ENCODE measurements at places on chromosomes 2 and 18.

- no peak for DNase-seq
These were observed 39.0 kb upstream of the MAL start for GRCh38 chr2:94986392-94986963.

DNA sequence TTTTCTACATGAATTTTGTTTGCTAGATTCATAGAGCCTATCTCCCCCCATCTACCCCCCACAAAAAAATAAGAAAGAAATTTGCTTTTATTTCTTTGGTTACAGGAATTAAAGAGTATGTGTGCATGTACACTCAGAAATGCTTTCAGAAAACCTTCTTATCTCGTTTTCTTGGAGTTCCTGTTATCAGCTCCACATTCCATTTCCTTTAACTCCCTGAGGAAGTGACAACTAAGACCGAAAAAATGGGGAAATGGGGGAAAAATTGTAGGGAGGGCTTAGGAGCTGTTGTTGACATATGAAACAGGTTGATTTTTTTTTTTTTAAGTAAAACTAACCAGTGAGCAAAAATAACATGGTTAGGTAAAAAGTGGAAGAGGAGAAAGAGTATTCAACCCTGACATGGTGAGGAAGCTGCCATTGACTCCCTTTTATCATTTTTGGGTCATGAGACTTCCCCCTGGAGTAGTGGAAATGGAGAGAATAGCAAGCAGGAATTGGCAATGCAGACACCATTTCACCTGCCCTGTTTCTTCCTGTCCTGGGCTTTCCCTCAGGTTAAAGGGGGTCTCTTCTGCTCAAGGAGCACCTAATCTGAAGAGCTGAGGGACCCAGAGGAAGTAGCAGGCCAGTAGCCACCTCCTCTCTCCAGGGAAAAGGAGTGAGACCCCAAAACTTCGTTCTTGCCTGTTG lies 93.5 kb downstream of the OSBPL6 start:
- no peak for DNase-seq

DNA sequence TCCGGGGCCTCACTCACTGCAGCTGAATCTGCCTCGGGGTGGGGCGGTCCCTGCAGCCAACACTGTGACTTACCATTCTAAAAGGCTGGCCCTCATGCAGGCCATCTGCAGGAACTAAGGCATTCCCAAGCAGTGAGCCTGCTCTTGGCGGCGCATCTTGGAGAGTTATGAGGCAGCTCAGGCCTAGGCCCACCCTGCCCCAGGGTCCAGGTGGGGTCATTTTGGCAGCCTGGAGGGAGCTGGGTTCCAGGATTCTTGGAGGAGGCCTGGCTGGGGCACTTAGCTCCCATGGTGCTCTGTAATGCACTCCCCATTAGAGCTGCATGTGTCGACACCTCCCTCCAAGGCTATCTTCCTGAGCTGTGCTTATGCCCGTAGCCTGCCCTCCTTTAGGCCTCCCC lies 14.8 kb upstream of the BIN1 start:
- no peak for DNase-seq

DNA sequence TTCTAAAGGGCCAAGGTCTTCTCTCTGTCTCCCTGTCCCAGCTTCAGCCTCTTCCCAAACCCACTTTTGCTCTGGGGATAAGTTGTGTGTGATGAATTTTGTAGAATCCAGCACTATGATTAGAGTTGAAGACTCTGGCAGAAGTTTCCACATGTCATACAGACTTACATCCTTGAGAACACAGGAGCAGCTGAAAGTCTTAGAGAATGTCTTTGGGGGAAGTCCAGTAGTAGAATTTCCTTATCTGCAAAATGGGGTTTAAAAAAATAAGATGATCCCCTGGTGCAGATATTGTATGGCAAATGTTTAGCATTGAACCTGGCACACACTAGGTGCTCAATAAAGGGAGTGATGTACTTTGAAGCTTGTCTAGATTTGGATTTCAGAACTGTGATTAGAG lies 65.2 kb downstream of the TMEM247 start:
- DNase-seq = no peak

DNA sequence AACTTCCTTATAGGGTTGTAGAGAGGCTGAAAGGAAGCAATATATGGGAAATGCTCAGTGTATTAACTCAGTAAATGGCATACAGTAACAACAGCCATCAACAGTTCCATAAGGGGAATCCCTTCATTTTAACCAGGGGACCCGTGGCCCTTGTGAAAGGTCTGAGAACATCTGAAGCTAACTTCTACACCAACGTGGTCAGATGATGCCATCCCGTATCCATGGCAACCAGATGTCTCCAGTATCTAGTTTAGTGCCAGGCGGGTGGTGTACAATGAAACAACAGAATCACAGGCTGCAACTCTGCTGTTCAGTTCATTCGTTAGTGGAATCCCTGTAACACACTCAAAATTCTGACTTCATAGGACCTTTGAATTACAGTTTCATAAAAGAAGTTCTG lies 162.3 kb downstream of the TGIF1 start:
- DNase-seq = no peak

- no peak for DNase-seq
These were observed 409.9 kb downstream of the MTX2 start for GRCh38 chr2:176679061-176679669.

DNA sequence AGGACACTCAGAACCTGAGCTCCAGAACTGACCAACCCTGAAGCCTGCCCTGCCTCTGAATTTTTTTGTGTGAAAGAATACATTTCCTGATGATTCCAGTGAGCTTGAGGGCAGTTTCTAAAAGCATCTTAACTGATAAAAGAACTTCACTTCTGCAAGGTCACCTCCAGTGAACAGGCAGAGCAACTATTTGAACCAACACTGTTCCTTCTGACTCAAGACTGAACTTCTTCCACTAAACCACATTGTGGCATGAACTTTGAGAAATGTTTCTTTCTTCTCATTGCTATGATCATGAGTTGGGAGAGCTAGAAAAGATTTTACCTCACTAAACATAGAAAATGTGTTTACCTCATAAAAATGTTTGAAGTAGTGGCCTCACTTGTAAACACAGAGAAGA lies 83.8 kb upstream of the SERTAD2 start:
- no peak for DNase-seq

- no peak for DNase-seq
These were observed 381.6 kb upstream of the ID2 start for GRCh38 chr2:8300216-8300615.

GRCh38 chr2:220946552-220946951 lies 625.6 kb downstream of the EPHA4 start:
- DNase-seq = no peak

GRCh38 chr18:52341103-52341432 lies 1.1 kb downstream of the DCC start:
- DNase-seq = no peak

- DNase-seq = no peak
These were observed 73.4 kb downstream of the UBR3 start for GRCh38 chr2:169900686-169901085.

- no peak for DNase-seq
These were observed 319.4 kb upstream of the RBMS1 start for GRCh38 chr2:160812830-160813505.

DNA sequence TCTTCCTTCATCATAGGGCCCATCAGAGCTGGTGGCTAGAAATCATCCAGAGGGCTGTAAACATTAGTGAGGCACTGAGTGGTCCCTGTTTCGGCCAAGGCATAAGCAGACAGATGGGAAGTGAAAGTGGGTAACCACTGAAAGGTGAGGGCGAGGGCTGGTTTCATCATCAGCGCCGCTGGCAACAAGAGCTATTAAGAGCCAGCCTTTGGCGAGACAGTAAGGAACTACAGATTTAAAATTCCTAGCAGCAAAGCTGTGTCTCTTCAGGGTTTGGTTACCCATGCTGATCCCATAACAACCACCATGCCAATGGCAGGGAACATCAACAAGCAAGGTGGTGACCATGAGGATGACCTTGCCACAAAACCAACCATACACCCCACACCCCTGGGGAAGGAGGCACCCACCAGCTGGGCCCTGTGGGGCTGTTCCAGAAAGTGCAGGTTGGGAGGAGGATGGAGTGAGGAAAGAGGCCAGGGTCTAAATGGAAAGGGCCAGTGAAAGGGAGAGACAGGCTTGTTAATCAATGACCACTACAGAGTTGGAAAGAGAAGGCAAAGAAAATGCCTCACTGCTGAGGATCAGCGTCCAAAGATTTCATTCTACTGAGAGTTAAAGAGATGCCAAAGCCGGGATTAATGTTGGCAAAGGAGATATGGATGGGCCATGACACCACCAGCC lies 9.0 kb upstream of the SLC20A1 start:
- DNase-seq = no peak
